PC-9 (cell line): ENCODE measurements at places on chromosomes 1 and 21. TPM values are rescaled to one million over a fixed set of nuclear protein-coding genes. Genes with fewer than 3 reads are reported as not detected.

GRCh38 chr1:5727191-5727590 lies 265.0 kb downstream of the NPHP4 start:
- no peak for DNase-seq

DNA sequence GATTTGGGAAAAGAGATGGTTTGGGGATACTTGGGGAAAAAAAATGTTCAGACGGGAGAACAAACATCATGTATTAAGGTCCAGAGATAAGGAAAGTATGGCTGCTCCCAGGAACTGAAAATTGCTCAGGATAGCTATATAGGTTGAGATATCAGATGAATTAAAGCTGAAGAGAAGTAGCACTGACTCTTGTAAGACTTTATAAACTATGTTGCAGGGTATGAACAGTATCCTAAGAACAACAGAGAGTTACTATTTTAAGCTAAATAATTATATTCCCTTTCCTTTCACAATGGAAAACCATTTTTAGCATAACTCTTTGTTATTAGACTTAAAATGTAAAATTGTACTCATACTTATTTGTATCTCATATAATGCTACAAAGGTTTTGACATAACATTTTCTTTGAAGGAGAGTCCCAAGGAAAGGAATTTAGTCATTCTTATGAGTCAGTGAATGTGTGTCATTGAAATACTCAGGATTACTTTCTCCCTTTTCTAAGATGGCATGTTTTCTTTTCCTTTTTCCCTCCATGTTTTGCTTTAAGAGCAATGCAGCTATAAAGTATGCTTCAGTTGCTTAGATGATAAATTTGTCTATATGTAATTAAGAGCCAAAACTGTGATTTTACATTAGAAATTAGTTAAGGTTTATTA lies 139.4 kb upstream of the KIAA1614 start:
- no peak for DNase-seq

GRCh38 chr1:94743862-94744261 lies 76.3 kb upstream of the SLC44A3 start:
- no peak for DNase-seq

- DNase-seq = no peak
Observed at GRCh38 chr1:222996310-222996975, 146.6 kb downstream of the TLR5 start.

DNA sequence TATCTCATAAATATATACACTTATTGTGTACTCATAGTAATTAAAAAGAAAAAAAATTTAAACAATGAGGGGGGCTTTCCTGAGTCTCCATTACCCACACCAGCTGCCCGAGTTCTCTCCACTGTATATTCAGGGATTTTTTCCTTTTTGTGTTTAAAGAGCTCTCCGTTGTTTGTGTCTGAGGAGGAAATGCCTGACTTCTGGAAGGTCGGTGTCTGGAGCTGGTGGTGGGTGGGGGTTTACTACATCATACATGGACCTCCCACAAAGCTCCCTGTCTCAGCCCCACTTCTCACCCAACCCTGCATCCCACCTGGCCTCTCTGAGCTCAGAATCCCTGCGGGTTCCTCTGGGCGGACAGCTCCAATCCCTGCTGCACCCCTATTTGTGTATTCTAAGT lies 64.1 kb upstream of the ETV3 start:
- no peak for DNase-seq

The VHLL gene
- not detected in 2 replicates for total RNA-seq
